ENCODE measurements at places on chromosomes 3 and 15. TPM values are rescaled to one million over a fixed set of nuclear protein-coding genes. Genes with fewer than 3 reads are reported as not detected.
A peak's percentile ranks its signal among the peaks of the same experiment; 100 is the strongest.

Gene EXD1
- not detected for total RNA-seq

Gene DLEC1
- total RNA-seq, result 1.0 TPM

Gene TICRR
- 0.25 TPM for total RNA-seq

Gene AMIGO3
- not detected for total RNA-seq

Gene GP5
- total RNA-seq, result 0.11 TPM

Gene TRPM1
- not detected for total RNA-seq

Gene CCR8
- not detected for total RNA-seq

Gene IL17RD
- total RNA-seq, result 1.7 TPM

Gene KBTBD8
- total RNA-seq, result 3.4 TPM

Gene IGSF10
- 6.7 TPM for total RNA-seq

Gene ATP13A3
- total RNA-seq, result 58.3 TPM

Gene DCBLD2
- total RNA-seq, result 39.5 TPM

Gene CAMK2N2
- total RNA-seq, result not detected

- H3K27me3 ChIP-seq, result no peaks in the 10 kb centered on the region
- no peak overlapping the region for H3K4me3 ChIP-seq
- DNase-seq, result peak; percentile 28
- no peak overlapping the region for H3K27ac ChIP-seq
- H3K4me1 ChIP-seq, result no peaks in the 10 kb centered on the region
These were observed 471.8 kb downstream of the MFSD1 start for GRCh38 chr3:159273608-159274007.

- H3K27me3 ChIP-seq, result no peaks in the 10 kb centered on the region
- no peak overlapping the region for H3K4me3 ChIP-seq
- DNase-seq, result no peak
- no peaks in the 10 kb centered on the region for H3K4me1 ChIP-seq
These were observed 141.0 kb upstream of the PLSCR5 start for GRCh38 chr3:146746190-146746589.

GRCh38 chr15:96393209-96393513 is 62.7 kb downstream of the NR2F2 start:
- H3K27ac ChIP-seq, result no peak overlapping the region
- H3K4me1 ChIP-seq, result no peaks in the 10 kb centered on the region
- no peaks in the 10 kb centered on the region for H3K36me3 ChIP-seq

DNA sequence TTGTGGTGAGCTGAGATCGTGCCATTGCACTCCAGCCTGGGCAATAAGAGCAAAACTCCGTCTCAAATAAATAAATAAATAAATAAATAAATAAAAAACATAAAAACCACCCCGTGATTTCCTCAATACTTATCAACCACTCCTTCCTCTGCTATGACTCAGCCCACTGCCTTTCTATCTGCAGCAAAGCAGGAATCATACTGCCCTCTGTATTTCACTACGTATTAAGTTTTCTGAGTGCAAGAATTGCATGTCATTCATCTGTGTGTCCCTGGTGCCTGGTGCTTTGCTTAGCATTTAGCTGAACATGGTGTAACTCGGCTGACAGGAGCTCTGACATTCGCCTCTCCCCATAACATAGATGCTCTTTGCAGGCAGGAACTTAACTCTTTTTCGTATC is 7.1 kb downstream of the LSG1 start:
- peaks cover 4% of the 10 kb centered on the region for H3K4me1 ChIP-seq
- H3K27ac ChIP-seq, result no peak overlapping the region
- no peak for DNase-seq

DNA sequence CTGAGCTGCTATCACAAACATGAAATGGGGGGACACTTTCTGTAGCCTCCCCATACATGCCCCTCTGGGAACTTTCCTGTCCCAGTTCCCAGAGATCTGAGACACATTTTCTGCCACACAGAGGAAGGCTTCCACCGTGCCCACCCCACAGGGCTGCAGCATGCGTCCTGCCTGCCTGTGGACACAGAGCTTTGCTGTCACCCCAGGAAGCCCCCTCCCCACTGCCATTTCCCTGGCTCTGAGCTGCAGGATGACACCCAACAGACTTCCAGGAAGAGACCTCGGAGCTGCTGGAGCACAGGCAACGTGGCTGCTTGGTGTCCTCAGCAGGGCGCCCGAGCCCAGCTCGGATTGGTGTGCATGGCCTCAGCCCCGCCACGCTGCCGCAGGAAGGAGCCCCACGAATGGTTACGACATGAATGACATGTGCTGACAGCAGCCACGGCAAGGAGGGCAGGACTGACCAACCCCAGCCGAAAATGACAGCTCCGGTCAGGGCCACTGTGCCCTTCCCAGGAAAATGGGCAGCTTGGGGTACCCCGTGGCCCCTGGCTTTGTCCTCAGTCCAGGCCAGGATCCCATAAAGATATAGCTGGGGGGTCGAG is 81.3 kb downstream of the VGLL4 start:
- no peaks in the 10 kb centered on the region for H3K36me3 ChIP-seq
- no peaks in the 10 kb centered on the region for H3K27me3 ChIP-seq
- peak overlapping the region; percentile 7 for H3K27ac ChIP-seq
- H3K4me1 ChIP-seq, result no peaks in the 10 kb centered on the region
- no peak overlapping the region for H3K4me3 ChIP-seq

DNA sequence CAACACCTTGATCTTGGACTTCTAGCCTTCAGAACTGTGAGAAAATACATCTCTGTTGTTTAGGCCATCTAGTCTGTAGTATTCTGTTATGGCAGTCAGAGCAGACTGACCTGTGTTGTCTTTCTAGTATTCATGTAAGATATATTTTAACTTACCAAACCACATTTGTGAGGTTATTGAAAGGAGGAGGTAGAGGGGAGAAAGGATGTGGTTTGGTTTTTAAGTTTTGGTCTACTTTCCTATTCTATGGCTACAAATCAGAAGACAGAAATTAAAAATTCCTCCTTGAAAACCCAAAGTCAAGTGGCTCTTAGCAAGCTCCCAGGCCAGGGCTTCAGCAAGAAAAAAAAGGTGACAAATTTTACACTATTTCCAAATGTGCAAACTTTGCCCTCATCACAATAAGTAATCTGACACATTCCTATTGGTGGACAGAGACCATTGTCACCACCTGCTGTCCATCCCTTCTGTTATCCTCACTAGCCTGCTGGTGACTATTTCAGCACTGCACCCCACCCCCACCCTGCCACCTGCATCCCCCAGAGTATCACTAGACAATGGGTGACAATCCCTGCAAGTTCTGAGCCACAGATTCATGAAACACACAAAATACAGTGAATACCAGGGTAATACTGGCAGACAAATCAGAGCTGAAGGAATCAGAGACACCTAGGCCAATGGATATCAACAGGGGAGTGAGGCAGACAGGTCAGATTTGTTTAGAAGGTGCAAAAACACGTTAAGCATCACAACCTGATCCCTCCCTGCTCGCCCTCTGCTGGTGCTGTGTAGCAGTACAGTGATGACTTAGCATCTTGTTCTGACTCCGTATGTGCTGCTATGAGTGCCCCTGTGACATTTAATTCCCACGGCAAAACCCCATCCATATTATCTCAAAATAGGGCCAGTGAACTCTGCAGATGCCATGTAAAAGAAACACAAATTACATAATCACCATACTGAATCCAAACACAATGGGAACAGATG is 79.0 kb upstream of the DCLK3 start:
- no peaks in the 10 kb centered on the region for H3K4me1 ChIP-seq
- peaks cover 22% of the 10 kb centered on the region for H3K36me3 ChIP-seq
- no peaks in the 10 kb centered on the region for H3K27me3 ChIP-seq
- no peak overlapping the region for H3K27ac ChIP-seq
- DNase-seq, result no peak

- H3K27me3 ChIP-seq, result no peaks in the 10 kb centered on the region
- H3K36me3 ChIP-seq, result no peaks in the 10 kb centered on the region
- H3K4me1 ChIP-seq, result peaks cover 4% of the 10 kb centered on the region
- no peak for DNase-seq
- no peak overlapping the region for H3K27ac ChIP-seq
- no peak overlapping the region for H3K4me3 ChIP-seq
These were observed 5.2 kb upstream of the TOPAZ1 start for GRCh38 chr3:44236485-44236908.

- no peaks in the 10 kb centered on the region for H3K27me3 ChIP-seq
- H3K4me3 ChIP-seq, result no peak overlapping the region
- H3K36me3 ChIP-seq, result no peaks in the 10 kb centered on the region
- no peak overlapping the region for H3K27ac ChIP-seq
- peaks cover 53% of the 10 kb centered on the region for H3K4me1 ChIP-seq
- no peak for DNase-seq
These were observed 1.6 kb upstream of the PRKCD start for GRCh38 chr3:53159156-53160060.

- no peak for DNase-seq
- no peaks in the 10 kb centered on the region for H3K4me1 ChIP-seq
- H3K36me3 ChIP-seq, result no peaks in the 10 kb centered on the region
- H3K27ac ChIP-seq, result no peak overlapping the region
- H3K27me3 ChIP-seq, result no peaks in the 10 kb centered on the region
These were observed 23.9 kb downstream of the GP9 start for GRCh38 chr3:129084501-129084900.

- no peaks in the 10 kb centered on the region for H3K27me3 ChIP-seq
- H3K4me3 ChIP-seq, result no peak overlapping the region
- no peak overlapping the region for H3K27ac ChIP-seq
- DNase-seq, result no peak
- H3K4me1 ChIP-seq, result no peaks in the 10 kb centered on the region
These were observed 123.4 kb upstream of the MB21D2 start for GRCh38 chr3:193040836-193041672.

- H3K4me1 ChIP-seq, result no peaks in the 10 kb centered on the region
- DNase-seq, result no peak
- H3K27me3 ChIP-seq, result no peaks in the 10 kb centered on the region
- H3K4me3 ChIP-seq, result no peak overlapping the region
- no peak overlapping the region for H3K27ac ChIP-seq
These were observed 124.4 kb upstream of the CGNL1 start for GRCh38 chr15:57251941-57252340.

DNA sequence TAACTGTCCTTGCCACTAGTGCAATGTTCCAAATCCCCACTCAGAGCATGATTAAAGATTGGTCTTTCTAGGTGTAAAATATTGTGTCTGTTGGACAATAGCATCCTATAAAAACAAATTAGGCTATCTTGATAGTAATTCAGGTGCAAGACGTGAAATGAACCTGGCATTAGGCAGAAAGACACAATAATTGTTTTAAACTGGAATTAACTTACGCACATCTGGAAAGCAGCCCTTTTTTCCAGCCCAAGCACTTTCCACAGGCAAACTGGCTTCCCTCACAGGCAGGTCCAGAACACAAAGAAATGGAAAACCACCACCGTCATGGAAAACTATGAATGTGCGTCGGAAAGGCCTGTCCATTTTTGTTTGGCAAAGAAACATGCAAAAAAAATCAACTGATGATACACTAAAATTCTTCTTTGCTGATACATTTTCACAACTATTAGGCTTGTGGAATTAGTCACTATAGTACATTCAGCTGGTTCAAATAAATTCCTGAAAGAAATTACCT is 474.7 kb upstream of the IL12A start:
- no peaks in the 10 kb centered on the region for H3K4me1 ChIP-seq
- no peak overlapping the region for H3K4me3 ChIP-seq
- H3K27me3 ChIP-seq, result no peaks in the 10 kb centered on the region
- H3K27ac ChIP-seq, result no peak overlapping the region

- no peak overlapping the region for H3K4me3 ChIP-seq
- H3K4me1 ChIP-seq, result no peaks in the 10 kb centered on the region
- H3K27me3 ChIP-seq, result no peaks in the 10 kb centered on the region
- DNase-seq, result no peak
- H3K36me3 ChIP-seq, result no peaks in the 10 kb centered on the region
- no peak overlapping the region for H3K27ac ChIP-seq
These were observed 31.5 kb downstream of the IL12A start for GRCh38 chr3:160020057-160020711.

DNA sequence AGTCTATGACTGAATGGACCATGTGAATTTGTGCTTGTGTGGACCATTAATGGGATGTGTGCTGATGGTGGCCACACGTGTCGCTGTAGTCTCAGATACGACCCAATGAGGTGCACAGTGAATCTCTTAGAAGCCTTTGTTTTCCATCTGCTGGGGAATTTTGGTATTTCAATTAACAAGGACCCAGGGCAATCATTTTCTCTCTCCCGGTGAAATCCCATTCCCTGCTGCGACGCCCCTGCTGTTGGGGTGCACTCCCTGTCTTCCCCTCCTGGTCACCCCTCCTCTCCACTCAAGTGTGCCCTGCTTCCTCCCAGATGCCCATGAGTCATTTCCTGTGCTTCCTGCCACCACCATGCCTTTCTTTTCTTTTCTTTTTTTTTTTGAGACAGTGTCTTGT is 32.7 kb downstream of the EBLN2 start:
- H3K36me3 ChIP-seq, result no peaks in the 10 kb centered on the region
- no peak for DNase-seq
- no peaks in the 10 kb centered on the region for H3K27me3 ChIP-seq
- H3K4me3 ChIP-seq, result no peak overlapping the region
- no peak overlapping the region for H3K27ac ChIP-seq

- no peaks in the 10 kb centered on the region for H3K27me3 ChIP-seq
- no peak for DNase-seq
- no peak overlapping the region for H3K27ac ChIP-seq
- no peak overlapping the region for H3K4me3 ChIP-seq
- H3K36me3 ChIP-seq, result no peaks in the 10 kb centered on the region
These were observed 43.5 kb downstream of the SLC41A3 start for GRCh38 chr3:126040386-126040785.

GRCh38 chr15:33934396-33934795 is 33.9 kb upstream of the CHRM5 start:
- no peaks in the 10 kb centered on the region for H3K36me3 ChIP-seq
- H3K27me3 ChIP-seq, result no peaks in the 10 kb centered on the region
- no peak overlapping the region for H3K4me3 ChIP-seq
- DNase-seq, result no peak
- no peak overlapping the region for H3K27ac ChIP-seq

DNA sequence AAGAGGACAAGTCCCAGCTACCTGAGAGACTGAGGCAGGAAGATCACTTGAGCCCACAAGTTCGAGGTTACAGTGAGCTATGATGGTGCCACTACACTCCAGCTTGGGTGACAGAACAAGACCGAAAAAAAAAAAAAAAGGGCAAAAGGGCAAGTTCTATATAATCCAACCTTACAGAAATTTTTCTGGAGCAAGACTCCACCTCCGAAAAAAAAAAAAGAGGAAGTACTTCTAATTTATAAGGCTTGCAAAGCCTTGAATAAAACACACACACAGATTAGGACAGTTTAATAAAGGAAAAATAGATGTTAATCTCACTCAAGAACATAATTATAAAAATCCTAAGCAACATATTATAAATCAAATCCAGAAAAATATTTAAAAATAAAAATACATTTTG is 14.4 kb upstream of the XYLB start:
- no peak for DNase-seq
- no peak overlapping the region for H3K27ac ChIP-seq
- H3K36me3 ChIP-seq, result no peaks in the 10 kb centered on the region
- H3K27me3 ChIP-seq, result no peaks in the 10 kb centered on the region
- no peaks in the 10 kb centered on the region for H3K4me1 ChIP-seq
- no peak overlapping the region for H3K4me3 ChIP-seq
